ENCODE measurements at places on chromosomes 4 and X.

DNA sequence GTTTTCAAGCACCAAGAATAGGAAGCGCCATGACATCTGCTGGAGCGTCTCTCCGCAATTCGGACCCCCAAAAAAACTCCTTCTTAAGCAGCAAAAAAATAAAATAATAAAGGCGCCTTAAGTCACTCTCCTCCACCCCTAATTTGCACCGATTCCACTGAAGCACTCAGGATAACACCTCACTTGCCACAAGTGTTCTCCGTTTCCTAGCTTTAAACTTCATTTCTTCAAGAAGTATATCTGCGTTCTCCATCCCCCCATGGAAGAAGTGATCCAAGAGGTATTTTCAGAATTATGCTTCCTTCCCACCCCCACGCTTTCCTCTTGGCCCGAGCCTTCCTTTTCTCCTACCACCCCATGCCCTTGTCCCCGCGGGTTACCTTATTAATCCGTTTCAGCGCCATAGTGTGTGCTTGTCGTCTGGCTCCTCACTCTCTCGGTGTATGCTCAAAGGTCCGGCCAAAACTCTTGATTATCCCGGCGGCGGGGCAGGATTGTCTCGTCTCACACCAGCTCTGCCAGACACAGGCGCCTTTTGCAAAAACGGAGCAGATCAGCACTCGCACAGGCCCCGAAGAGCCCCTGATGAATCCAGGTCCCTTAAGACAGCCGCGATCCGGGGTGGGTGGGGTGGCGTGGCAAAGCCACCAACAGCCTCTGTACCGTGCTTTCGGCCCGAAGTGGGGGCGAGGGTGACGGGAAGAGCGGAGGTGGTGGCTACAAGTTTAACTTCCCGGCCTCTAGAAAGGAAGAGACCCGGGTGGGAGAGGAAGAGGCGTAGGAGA lies 1.1 kb downstream of the UBE2D3 start:
- no peak for DNase-seq

- no peak for DNase-seq
These were observed 56.9 kb downstream of the BCOR start for GRCh38 chrX:40040686-40041461.

- DNase-seq: no peak
These were observed 9.3 kb upstream of the TBC1D14 start for GRCh38 chr4:6900181-6900812.

- DNase-seq: no peak
These were observed 9.0 kb upstream of the DUSP9 start for GRCh38 chrX:153638041-153638371.

DNA sequence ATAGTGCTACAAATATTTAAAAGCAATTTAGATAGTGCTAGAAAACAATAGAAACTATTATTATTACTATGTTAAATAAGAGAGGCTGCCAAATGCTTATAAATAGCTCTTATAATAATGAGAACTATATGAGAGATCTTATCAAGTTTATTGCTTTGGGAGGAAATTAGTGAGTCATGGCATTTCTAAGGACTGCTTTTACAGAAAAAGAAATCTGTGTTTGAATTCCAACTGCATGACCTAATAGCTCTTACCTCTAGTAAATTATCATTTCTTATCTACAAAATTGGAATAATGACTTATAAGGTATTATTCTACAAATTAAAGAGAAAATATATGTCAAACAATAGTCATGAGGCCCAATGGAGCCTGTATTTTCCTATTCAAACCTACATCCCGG lies 177.2 kb downstream of the GABRG1 start:
- DNase-seq: no peak

DNA sequence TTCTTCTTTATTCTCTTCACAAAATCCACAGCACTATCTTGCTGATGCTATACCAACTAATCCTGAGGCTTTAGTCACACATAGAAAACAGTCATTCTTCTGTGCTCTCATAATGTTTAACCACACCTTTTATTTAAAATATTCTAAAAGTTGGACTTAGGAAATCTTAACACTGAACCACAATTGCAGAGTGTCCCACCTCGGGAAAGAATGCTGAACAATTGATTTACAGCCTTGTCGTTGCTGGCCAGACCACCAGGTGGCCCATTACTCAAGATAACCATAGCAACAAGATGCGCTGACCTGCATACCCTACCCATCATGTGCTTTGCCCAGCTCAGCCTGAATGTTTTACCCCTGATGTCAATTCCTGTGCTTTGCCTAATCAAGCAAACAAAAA lies 100.8 kb downstream of the ARSJ start:
- no peak for DNase-seq

- no peak for DNase-seq
These were observed 90.7 kb upstream of the S100G start for GRCh38 chrX:16559206-16559619.

DNA sequence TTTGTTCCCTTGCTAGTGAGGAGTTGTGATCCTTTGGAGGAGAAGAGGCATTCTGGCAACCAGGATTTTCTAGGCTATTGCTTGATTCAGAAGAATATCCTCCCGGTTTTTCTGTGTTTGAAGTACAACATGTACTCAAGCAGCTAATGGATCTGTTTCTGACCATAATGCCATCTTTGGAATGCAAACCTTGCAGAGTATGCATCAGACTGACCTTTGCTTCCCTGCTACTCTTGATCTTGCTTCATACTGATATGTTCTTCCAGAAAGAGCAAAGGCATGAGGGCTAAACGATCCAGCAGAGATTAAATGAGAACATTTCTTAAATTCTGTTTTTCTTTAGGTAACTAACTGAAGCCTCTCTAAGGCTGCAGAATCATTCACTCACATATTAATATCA lies 265.4 kb upstream of the SLC7A11 start:
- DNase-seq: no peak

- no peak for DNase-seq
These were observed 137.8 kb upstream of the HS3ST1 start for GRCh38 chr4:11566444-11567022.

GRCh38 chr4:73675623-73676022 lies 55.4 kb upstream of the RASSF6 start:
- no peak for DNase-seq

GRCh38 chr4:10015140-10015753 lies 6.0 kb downstream of the SLC2A9 start:
- no peak for DNase-seq

GRCh38 chr4:106264331-106264728 lies 51.7 kb downstream of the TBCK start:
- DNase-seq: no peak

- no peak for DNase-seq
These were observed 20.5 kb downstream of the SEPTIN11 start for GRCh38 chr4:76969941-76970529.

- no peak for DNase-seq
These were observed 162.5 kb upstream of the RASGEF1B start for GRCh38 chr4:81634165-81634564.

GRCh38 chrX:51803833-51804232 lies 60.6 kb downstream of the GSPT2 start:
- no peak for DNase-seq

DNA sequence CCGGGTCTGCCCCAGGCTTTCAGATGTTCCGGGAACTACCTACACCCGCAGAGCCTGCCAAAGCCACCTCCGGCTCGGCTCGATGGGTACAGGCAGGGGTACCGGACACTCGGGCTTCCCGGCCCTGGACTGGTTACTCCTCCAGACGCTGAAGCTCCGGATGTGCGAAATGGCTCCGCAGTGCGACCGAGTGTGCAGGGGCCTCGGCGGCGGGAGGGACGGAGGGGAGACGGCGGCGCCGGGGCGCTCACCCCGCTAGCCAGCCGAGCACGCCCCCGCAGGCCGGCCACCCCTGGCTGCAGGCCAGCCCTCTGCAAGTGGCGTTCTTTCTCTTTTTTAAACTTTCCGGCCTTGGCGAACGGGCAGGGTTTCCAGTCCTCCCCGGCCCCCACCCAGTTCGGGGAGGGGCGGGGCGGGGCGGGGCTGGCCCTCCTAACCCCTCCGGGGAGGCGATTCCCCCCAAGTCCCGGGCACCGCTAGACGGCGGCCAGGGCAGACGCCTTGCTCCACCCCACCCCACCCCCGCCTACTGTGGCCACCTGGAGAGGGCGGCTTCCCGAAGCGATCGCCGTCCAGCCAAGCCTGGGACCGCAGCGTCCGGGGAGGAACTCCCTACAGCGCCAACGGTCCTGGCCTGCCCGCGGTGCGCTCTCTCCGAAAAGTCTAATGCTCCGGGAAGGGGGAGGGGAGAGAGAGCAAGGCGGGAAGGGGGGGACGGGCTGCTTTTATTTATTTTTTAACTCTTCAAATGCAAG lies 7.5 kb downstream of the BCOR start:
- DNase-seq: no peak

GRCh38 chr4:153148791-153149190 lies 55.5 kb upstream of the TRIM2 start:
- no peak for DNase-seq

GRCh38 chr4:90540536-90540935 lies 413.3 kb downstream of the CCSER1 start:
- no peak for DNase-seq

GRCh38 chrX:133813971-133814370 lies 171.4 kb downstream of the GPC3 start:
- DNase-seq: no peak

DNA sequence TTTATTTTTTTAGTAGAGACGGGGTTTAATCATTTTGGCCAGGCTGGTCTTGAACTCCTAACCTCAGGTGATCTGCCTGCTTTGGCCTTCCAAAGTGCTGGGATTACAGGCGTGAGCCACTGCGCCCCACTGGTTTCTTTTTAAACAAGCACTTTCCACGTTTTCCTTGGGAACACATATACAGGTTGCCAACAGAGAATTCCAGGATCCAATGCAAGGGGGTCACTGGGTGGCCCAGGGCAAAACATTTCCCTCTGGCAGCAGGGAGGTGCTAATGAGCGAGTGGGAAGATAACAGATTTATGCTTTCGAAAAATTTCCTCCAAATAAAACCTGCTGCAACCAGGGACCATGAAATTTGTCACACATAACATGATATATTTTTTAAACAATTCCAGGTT lies 41.1 kb downstream of the ADRA2C start:
- DNase-seq: no peak

DNA sequence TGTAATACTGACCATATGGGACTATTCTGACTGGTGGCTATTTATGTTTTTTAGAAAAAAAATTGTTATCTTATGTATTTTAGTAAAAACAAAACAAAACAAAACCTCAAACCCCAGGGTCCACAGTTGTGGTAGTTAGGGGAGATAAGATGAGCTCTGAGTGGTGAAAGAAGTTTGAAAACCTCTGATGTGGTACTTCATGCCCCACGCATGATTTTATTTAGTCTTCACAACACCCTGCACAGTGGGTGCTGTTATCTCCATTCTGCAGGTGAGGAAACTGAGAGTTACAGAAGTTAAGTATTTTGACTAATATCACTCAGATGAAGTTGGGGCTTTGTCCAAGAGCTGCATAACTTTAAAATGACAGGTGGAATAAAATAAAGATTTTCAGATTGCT lies 230.6 kb upstream of the TRPC5 start:
- no peak for DNase-seq

DNA sequence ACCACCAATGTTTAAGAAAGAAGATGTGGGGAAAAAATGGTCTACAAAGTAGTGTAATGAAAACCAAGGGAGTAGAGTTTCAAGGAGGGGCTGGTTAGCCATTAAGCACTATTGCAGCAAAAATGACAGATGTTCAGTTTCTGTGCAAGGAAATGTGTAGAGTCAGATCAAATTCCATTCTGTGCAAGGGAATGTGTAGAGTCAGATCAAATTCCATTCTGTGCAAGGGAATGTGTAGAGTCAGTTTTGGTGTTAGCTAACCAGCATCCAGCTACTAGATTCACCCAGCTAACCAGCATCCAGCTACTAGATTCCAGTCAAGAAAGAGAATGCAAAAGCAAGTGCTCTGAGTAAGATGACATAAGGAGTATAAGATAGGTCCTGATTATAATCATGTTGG lies 208.8 kb downstream of the COX18 start:
- no peak for DNase-seq

GRCh38 chrX:11739776-11740175 lies 18.3 kb upstream of the MSL3 start:
- no peak for DNase-seq

DNA sequence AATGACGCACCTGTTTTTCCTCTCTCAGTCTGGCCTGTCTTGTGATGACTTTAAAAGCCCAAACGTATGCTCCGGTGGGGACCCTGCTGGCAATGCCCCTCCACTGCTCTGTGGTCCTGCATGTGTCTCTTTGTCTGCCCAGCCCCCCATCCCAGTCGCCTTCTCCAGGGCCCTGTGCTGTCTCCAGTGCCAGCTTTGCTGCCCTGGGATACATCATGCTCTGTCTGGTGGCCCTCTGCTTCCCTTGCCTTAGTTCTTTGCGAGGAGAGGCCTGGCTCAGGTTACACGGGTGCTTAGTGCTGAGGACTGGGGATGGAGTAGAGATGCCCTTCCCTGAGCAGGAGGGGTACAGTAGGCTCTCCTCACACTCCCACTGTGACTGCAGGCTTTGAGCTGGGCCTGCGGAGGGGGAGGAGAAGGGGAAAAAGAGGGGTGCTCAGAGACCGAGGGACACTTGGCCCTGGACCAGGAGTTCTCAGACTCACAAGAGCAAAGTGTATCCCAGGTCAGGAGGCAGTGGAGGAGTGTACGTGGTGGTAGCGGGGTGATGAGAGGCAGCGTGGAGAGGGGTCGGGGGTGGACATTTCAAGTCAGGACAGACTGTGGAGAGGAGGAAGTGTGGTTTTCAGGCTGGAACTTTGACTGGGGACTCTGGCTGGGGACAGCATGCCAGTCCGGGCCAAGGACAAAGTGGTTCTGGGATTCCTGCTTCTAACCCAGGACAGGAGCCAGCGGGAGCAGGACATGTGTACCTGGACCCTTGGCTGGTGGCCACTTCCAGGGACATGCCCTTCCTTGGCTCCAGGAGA lies 2.8 kb downstream of the APLN start:
- no peak for DNase-seq

DNA sequence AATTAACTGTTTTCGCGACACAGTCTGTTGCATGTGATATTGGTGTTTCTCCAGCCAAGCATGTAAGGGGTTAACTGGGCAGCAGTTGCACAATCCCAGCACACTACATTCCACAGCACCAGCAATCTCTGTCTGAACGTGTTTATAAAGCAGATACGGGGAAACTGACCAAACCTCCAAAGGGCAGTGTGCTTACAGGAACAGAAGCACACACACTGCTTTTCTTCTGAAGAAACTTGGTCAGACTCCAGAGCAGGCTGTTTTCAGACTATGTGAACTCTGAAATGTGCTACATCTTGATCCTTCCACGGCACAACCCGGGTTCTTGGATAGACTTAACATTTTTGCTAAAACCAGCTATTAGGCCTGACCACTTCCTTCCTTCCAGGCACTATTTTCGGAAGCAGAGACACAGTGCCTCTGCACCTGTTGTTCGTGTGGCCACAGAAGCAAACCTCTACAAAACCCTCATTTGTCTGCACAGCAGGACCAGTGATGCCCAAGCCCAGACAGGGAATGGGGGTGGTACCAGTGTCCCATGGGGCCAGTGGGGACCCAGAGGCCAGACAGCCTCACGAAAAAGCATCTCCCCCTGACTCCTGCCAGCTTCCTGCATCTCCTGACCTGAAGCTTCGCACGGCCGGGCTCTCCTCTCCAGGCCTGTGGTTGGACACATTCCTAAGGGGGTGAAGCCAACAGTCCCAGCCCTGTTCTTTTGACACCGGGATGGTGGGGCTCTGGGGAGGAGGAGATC lies 90.1 kb downstream of the IRF2 start:
- DNase-seq: no peak

All from activated CD4-positive, alpha-beta T cell treated with anti-CD3 and anti-CD28 coated beads for 24 hours (primary cell).